ENCODE measurements at places on chromosomes 12 and 14. TPM values are rescaled to one million over a fixed set of nuclear protein-coding genes. Genes with fewer than 3 reads are reported as not detected.

RHEBL1 gene
- total RNA-seq = 4.7 TPM

- no peak for DNase-seq
These were observed 55.6 kb downstream of the LGMN start for GRCh38 chr14:92692822-92693226.

- DNase-seq = no peak
These were observed 179.2 kb downstream of the CACNA1C start for GRCh38 chr12:2231956-2232355.

DNA sequence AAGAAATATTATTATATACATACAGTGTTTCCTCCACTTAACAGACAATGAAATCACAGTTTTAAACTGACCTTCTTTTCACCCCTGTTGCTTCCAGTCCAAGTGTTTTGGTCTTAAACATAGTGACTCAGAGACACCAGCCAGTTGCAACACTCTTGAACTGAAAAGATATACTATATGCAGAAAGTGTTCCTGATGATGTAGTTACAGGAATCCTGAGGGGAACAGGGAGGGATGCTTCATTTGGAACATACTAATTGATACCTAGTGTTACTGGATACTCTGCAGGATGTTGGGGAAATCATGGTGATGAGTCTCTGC is 420.8 kb downstream of the CCDC91 start:
- DNase-seq = no peak

DNA sequence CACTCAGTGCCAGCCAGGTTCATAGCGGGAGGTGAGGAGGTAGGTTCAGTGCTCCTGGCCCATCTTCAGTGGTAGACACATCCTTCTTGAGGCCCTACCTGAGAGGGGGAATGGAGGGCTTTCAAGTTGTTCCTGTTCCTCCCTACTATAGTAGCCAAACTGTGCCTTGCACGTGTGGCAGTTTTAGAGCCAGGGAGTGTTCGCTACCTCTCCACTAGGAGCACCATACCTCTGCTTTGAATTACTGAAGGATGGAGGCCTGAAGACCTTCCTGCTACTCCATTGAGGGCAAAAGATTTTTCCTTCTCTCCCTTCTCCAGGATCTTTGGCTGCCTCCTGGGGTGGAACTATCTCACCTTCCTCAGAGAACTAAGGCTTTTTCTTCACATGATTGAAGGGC is 5.9 kb upstream of the ALG10 start:
- DNase-seq = no peak

- DNase-seq = no peak
These were observed 284.5 kb upstream of the E2F7 start for GRCh38 chr12:77349689-77350370.

GRCh38 chr12:130139567-130140421 is 22.5 kb upstream of the FZD10 start:
- no peak for DNase-seq

DNA sequence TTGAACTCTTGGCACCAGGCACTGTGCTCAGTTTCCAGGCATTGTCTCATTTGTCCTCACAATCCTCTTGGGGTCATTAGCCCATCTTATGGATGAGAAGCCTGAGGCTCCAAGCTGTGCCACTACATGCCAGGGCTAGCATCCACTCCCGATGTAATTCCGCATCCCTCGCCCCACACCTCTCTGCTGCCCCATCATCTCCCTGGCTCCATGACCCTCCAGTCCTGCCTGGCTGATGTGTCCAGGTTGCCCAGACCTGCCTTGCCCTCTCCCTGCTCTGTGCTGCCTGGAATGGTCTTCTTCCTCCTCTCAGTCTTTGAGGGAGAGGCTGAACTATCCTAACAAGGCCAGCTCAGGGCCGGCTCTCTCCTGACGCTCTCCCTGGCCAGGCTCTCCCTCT is 27.5 kb downstream of the PIGH start:
- DNase-seq = no peak

DNA sequence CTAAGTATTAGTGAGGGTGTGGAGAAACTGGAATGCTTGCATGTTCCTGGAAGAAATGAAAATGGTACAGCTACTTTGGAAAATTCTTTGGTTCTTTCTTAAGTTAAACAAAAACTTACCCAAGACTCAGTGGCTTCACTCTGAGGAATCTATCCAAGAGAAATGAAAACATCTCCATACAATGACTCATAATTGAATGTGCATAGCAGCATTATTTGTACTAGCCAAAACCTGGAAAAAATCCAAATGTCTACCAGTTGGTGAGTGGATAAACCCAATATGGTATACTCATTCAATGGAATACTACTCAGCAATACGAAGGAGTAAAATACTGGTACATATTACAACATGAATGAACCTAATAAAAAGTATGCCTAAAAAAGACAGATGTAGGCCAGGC is 18.0 kb upstream of the CRACR2A start:
- DNase-seq = no peak

DNA sequence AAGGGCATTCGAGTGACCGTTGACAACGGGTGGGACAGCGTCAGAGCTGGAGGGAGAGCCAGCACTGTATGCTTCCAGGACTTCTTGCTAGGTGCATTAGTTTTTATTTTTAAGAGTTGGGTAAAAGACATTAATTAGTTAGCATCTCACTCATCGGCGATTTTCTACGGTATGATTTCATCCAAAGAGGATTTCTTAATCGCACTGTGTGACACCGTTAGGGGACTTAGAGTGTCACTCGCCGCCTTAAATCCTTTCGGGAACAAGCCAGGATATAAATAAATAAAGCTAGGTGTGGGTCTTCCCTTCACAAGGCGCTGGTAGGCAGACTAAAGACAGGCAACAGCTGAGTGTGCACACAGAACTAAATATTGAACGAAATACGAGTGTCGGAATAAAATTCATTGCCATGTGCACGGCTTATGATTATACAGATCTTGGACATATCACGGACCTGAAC is 869 bp upstream of the NOVA1 start:
- no peak for DNase-seq

GRCh38 chr14:97640031-97640430 is 842.8 kb downstream of the VRK1 start:
- DNase-seq = no peak

DNA sequence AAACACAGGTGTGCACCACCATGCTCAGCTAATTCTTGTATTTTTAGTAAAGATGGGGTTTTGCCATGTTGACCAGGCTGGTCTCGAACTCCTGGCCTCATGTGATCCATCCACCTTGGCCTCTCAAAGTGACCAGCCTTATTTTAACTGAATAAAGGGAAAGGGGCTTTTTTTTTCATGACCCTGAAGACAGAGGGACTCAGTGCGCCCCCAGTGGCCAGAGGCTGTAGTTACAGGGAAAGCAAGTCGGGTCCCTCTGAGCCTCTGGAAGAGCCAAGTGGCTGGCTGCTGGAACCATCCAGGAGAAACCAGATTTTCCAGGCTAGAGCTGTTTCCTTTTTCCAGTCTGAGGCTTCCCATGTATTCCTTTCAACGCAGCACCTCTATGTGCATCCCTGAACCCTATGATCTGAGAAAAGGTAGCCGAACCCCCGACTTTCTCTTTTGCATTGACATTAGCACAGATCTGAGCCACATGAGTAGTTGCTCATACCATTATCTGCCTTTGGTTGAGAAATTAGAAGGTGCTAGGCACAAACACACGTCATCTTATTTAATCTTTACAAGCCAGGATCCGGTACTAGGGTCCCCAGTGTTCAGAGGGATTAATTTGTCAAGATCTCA is 342.7 kb downstream of the CACNA1C start:
- peak; percentile 7 for DNase-seq
